NCI-H2081 treated with DMSO at 0.1 percent for 48 hours (cell line): ENCODE measurements at places on chromosomes 13 and 19.

GRCh38 chr13:32206097-32206740, 108.9 kb downstream of the ZAR1L start:
- no peak for DNase-seq

- no peak for DNase-seq
Measured at GRCh38 chr13:43994999-43995859, 115.5 kb downstream of the LACC1 start.

DNA sequence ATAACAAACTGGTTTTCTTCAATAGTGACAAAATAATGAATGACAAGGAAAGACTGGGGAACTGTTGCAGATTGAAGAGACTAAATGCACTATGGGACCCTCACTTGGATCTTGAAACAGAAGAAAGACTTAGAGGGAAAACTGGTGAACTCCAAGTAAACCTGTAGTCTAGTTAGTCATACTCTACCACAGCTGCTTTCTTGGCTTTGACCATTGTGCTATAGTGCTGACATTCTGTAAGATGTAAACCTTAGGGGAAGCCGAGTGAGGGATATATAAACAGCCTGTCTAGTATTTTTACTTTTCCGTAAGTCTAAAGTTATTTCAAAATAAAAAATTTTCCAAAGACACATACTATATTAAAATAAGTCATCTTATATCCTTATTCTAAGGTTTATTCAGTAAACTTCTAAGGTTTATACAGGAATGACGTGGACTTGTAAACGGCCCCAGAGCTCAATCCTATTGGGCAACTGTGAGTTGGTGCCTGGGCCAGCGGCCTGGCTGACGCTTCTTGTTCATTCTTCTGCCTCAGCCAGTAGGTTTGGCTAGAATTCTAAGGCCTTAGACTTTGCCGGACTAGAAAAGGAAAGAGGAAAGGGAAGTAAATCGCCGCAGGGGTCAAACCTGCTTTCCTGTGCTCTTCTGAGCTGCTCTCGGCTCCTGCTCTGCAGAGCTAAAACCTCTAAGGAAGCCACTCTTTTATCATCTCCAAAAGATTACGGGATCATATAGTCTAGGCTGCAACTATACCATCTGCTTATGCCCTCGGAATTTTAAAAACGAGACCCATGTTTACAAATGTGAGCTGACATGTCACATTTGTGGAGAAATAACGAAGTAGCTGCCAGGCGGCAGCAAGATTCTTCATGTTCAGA, 33.6 kb upstream of the UBE2L5 start:
- DNase-seq = no peak

- DNase-seq = no peak
Measured at GRCh38 chr13:43848001-43848649, 31.4 kb downstream of the CCDC122 start.

DNA sequence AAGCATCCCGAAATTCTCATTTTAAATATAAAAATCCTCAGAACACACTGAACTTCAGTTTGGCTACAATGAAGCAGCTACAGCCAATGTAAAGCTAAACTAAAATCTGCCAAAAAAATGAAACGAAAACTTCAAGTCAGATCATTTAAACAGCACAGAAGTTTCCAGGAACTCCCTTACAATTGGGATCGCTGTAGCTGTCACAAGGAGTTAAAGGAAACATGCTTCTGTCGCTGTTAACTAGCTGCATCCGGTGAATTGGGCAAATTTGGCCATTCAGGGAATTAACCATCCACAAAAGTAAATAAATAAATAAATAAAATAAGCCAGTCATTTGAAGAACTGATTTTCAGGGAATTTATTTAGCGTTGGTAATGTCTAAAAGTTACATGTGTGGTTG, 77.0 kb upstream of the PEG3 start:
- no peak for DNase-seq

DNA sequence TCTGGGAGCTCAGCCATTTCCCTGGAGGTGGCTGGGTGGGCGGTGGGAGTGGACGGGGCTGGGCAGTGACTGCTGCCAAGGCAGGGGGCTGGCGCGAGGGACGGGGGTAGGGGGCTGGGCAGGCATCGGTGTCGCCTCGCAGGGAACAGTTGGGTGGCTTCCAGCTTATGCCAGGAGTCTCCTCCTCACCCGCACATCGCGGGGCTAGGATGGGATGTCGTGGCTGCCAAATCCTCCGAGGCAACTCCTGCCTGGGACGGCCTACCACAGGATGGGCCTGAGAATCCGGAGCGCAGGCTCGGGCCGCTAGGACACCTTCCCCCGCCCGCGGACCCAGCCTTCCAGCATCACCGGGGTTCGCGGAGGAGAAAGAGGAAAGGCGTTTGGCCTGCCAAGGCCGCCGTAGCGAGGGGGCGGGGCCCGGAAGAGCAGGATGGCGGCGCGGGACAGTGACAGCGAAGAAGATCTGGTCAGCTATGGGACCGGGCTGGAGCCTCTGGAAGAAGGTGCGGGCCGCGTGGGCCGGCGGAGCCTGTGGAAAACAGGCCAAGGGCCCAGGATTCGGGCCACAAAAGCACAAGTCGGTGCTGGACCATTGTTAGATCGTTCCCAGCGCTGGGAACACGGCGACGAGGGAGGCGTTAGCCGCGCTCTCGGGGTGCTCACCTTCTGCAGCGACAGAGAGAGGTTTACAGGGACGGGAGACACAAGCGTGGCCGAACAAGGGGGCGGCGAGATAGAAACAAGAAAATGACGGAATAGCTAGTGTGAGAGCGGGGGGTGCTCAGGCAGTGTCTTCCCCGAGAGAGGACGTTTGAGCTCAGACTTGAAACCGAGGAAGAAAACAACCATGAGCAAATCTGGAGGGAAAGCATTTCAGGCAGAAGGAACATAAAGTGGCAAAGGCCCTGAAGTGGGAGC, at the start of gene GPATCH1:
Gene GPATCH1, plus strand, starts transcription at position 421 of the 921 bp plus-strand sequence. Its CDS starts 13 bp downstream, at position 434.
- DNase-seq = peak; percentile 32

GRCh38 chr19:31072451-31072850, 276.8 kb downstream of the TSHZ3 start:
- no peak for DNase-seq

DNA sequence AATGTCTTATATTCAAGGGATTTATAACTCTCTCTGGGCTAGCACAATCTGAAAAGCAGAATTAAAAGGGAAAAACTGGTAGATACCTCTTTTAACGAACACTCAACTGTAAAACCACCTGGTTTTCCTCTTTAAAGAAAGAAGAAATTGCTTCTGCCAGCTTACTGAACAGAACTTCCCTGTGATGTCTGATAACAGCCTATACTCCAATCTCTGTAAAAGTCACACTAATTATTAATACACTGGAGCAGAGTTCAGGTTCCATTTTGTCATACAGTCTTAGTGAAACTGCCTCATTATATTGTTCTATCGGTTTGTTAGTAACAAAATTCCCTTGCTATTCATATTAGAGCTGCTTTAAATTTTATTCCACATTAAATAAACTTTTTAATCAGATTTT, 251.0 kb upstream of the STARD13 start:
- DNase-seq = no peak

DNA sequence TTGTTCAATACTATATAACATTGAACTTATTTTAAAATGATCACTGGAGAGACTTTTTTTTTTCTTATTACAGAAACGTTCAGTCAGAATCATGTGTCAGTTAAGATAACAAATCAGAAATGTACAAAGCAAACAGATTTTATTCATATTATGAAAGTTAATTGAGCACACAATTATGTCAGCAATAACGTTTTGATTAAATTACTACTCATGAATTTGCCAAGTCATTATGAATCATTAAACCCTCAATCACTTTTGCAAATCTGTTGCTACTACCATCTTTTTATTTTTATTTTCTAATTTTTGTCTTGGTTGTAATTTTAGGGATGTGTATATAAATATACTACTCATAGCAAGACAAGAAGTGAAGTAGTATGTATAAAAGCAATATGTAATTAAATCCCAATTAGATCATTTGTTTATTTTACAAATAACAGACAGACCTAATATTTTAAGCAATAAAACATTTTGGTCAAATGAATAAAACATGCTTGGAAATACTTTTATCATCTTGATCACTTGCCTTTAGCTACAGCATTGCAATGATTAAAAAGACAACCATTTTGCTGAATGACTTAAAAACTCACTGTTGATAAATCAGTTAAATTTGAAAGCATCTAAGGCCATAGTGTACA, 893.4 kb upstream of the MIR17HG start:
- no peak for DNase-seq
